ENCODE measurements at places on chromosomes 1 and 21.

DNA sequence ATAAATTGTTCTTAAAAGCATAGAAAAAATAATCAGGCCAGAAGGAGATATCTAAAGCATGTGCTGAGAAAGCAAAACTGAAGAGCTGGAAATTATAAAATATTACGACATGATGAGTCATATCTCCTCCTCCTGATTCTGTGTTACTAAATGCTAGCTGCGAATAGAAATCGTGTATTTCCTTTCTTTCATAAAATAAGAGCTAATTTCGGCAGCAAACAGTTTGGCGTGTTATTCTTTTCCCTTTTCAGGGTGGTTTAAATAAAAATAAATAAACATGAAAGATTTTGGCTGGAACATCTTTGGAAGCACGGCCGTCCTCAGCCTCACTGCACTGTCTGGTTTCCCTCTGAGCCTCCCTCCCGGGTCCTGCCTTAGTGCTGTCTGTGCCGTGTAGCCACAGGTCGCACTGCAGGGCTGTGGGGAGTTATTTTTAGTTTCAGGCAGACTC lies 56.0 kb downstream of the ADARB1 start:
- no peak for DNase-seq

- no peak for DNase-seq
These were observed 576.6 kb downstream of the ADGRL2 start for GRCh38 chr1:82377201-82377884.

- no peak for DNase-seq
These were observed 189.8 kb downstream of the CLIC6 start for GRCh38 chr21:34858559-34858958.

DNA sequence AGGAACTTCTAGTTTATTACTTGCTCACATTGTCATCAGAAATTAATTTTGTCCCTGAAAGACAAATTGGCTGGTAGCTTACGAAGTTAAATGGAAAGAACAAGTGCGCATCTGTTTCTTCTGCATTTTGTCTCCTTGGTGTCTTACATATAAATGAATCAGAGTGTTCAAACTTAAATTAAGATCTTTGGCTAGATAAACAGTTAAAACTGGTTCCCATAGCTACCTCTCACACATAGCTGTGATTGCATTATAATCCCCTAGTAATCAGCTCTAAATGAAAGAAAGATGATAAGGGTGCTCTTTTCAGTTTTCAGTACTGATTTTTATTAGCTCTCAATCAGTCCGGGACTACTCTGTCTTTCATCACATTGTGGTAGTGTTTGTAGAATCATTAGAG lies 124.2 kb upstream of the LMO4 start:
- no peak for DNase-seq

DNA sequence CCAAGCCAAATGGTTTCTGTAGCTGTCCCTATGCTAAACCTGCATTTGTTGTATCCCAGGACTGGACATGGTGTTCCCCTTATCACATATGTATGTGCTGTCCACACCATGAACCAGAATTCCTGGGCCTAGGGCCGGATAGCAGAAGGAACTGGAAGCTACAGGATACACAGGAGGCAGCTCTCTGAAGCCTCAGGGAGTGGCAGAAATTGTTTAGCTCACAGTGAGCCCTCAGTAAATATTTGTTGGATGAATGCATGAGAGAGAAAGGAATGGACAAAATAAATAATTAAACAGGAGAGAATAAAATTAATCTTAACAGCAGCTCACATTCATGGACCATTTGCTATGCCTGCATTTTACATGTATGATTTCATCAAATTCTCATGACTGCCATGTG lies 2.1 kb downstream of the NIPAL3 start:
- no peak for DNase-seq

DNA sequence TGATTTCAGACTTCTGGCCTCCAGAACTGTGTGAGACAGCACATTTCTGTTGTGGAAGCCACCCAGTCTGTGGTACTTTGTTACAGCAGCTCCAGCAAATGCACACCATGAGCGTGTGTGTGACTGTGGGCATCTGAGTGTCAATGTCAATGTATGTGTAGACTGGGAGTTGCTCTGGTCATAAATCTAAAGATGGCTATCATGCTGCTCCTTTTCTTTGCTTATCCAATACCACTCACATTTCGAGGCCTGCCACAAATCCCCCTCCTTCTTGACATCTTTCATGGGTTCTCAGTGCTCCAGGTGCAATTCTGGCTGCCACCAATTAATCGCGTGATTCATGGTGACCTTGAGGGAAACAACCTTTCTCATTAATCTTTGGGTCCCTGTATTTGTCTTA lies 141.2 kb downstream of the RWDD3 start:
- peak; percentile 52 for DNase-seq

- DNase-seq = no peak
These were observed 86.5 kb upstream of the MACF1 start for GRCh38 chr1:39117899-39118450.

DNA sequence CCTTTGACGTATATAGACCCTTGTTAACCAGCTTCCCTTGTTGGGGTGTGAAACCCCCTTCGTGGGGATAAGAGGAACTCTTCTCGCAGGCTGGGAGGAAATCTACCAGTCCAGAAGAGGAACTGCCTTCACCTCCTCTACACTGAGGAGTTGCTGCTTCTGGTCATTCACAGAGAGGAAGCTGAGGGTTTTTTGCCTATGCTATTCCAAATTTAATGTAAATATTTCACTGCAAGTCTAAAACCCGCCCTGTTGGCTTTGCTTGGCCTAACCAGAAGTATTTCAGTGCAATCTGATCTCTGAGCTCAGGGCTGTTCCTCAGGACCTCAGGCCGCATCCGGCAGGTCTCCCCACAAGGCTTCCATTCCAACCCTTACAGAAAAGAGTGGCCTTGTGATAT lies 150.1 kb downstream of the HIVEP3 start:
- DNase-seq = no peak

DNA sequence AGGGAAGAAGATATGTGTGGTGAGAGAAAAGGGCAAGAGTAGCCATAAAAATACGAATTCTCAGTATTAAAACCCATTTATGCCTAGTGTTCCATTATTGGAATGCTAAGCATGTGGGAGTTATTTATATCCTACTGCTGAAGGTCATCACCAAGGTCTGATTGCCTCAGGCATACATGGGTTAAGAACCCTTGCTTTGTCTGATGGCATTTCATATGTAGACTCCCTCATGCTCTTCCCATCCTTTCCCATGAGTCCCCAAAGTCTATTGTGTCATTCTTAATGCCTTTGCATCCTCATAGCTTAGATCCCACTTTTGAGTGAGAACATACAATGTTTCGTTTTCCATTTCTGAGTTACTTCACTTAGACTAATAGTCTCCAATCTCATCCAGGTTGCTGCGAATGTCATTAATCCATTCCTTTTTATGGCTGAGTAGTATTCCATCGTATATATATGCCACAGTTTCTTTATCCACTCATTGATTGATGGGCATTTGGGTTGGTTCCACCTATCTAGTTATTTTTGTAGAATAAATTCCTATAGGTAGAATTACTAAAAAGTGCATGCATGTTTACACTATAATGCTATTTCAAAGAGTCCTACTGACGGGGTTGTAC lies 172.5 kb downstream of the DYRK1A start:
- DNase-seq = no peak
